LoVo (cell line): ENCODE measurements at places on chromosomes 6 and 20.

- DNase-seq, result no peak
Observed at GRCh38 chr20:59363101-59363500, 62.7 kb downstream of the EDN3 start.

GRCh38 chr6:120918137-120918536 lies 416.1 kb downstream of the TBC1D32 start:
- no peak for DNase-seq

DNA sequence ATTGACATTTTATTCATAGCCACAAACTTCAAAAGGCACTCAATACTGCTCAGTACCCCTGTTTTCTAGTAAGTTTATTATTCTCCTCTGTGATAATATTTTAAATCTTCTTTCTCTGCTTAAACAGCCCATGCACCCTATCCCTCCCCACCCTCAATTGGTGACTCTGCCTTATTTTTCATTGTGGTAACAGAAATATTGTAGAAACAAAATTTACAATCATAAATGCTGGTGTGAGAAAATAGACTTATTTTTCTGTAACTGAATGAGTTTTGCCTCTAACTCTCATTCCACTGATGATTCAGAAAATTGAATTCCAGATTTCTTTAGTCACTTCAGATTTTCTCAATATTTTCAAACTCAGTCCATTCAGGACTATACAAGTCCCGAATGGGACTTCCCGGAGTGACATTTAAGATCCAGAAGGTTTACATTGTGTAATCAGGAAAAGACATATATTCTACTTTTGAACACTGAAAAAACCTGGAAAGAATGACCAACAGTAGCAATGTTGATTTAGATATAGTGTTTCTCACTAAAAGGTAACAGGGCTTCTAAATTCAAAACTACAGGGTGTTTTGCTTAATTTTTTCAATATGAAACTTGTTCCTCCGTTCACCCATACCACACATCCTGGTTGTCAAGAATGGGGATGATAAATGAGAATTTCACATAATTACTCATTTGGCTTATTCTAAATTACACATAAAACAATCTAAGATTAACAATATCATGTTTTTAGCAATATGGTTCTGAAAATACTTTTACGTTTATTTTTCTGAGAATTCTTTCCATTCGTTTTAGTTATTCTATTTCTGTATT lies 34.8 kb upstream of the UST start:
- no peak for DNase-seq

DNA sequence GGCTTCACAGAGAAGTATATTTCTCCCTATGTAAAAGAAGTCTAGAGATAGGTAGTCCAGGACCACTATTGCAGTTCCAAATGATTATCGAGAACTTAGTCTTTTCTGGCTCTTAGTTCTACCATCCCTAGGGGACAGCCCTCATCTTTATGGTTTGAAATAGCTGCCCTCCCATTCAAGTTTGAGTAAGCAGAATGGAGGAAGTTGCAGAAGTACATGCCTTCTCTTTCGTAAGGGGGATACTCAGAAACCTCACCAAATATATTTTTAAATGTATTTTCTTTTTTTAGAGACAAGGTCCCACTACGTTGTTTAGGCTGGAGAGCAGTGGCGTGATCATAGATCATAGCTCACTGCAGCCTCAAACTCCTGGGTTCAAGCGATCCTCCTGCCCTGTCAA lies 236.8 kb upstream of the RREB1 start:
- no peak for DNase-seq

DNA sequence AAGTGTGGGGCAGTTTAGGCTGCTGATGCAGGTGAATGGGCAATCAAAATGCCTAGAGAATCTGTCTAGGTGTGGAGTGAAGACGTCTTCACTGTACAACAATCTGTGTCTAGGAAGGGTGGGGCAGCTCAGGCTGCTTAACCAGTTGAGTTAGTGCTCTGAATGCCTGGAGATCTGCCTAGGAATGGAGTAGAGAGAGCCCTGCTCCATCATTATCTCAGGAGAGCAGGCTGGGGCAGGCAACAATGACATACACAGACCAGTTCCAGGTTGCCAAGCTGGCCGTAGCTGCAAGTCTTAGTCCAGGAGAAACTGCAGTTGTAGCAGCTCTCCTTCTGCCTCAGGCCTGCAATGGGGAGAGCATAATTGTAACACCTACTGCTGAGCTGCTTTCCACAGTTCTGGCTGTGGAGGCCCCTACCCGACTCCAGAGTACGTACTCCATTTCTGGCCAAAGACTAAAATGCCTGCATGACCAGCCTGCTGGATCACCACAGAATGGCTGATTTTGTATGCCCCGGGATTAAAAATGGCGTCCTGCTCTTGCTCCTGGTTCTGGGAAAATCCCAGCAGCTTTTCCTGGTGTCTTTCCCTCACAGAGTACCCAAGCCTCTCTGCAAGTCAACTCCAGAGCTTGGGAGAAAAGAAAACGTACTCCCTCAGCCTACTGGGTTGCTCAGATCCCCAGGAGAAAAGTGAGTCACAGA lies 545.4 kb downstream of the ADGRB3 start:
- no peak for DNase-seq

- no peak for DNase-seq
Observed at GRCh38 chr6:152343735-152344360, 293.3 kb downstream of the SYNE1 start.

DNA sequence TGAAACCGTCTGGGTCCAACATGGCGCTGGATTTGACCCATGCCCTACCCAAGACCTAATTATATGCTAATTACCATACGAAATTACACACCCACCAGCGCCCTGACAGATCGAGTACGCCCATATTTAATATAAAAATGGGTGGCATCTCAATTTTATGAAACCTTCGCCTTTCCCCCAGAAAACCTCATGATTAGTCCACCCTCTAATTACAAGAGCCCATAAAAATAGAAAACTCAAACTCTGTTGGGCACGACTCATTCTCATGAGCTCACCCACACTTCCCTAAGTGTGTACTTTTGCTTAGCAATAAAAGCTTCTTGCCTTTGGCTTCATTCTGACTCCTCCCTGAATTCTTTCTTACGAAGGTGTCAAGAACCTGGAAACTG lies 136.4 kb downstream of the OR2B2 start:
- peak; percentile 39 for DNase-seq

DNA sequence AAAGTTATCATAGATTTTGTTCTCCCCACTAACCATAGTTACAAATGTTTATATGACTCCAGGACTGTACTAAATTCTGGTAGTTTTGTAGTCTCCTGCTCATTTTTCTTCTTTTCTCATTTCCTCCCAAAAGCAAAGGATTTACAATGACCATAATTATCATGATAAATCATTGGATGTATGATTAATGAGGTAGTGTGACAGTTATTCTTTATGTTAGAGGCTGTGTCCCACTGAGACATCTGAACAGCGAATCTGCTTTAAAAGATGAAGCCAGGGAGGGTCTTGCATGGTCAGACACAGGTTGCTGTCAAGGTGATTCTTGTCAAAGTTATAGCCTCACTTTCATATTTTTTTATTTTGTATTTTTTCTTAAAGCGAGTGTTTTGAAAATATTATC lies 285.2 kb upstream of the STXBP5 start:
- DNase-seq, result no peak

- no peak for DNase-seq
Observed at GRCh38 chr20:48626226-48626937, 201.4 kb downstream of the PREX1 start.
